ENCODE measurements at places on chromosomes 13 and 19. TPM values are rescaled to one million over a fixed set of nuclear protein-coding genes. Genes with fewer than 3 reads are reported as not detected.
A peak's percentile ranks its signal among the peaks of the same experiment; 100 is the strongest.

DNA sequence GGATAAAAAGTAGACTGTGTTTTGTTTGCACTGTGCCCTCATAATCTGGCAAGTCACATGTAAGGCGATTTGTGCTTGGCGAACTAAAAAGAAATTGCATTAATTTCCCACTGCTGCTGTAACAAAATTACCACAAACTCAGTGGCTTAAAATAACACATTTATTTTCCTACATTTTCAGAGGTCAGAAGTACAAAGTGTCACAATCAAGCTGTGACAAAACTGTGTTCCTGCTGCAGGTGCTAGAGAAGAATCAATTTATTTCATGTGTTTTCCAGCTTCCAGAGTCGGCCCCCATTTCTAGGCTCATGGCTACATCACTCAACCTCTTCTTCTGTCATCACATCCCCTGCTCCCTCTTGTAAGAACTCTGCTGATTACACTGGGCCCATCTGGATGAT lies 158.6 kb upstream of the UFM1 start:
- no peak for DNase-seq
- H3K4me1 ChIP-seq, result no peaks in the 10 kb centered on the region
- no peaks in the 10 kb centered on the region for H3K36me3 ChIP-seq
- H3K4me3 ChIP-seq, result no peak overlapping the region
- no peak overlapping the region for H3K27ac ChIP-seq
- no peaks in the 10 kb centered on the region for H3K27me3 ChIP-seq

GRCh38 chr13:43270130-43270830 lies 246.9 kb downstream of the DNAJC15 start:
- no peaks in the 10 kb centered on the region for H3K4me1 ChIP-seq
- no peak overlapping the region for H3K4me3 ChIP-seq
- peak overlapping the region; percentile 81 for H3K27ac ChIP-seq
- no peaks in the 10 kb centered on the region for H3K27me3 ChIP-seq

- no peaks in the 10 kb centered on the region for H3K4me1 ChIP-seq
- no peaks in the 10 kb centered on the region for H3K27me3 ChIP-seq
- no peaks in the 10 kb centered on the region for H3K36me3 ChIP-seq
These were observed 22.1 kb downstream of the LATS2 start for GRCh38 chr13:21039097-21039800.

GRCh38 chr13:39557285-39557955 lies 45.6 kb downstream of the LHFPL6 start:
- no peaks in the 10 kb centered on the region for H3K4me1 ChIP-seq
- no peak overlapping the region for H3K4me3 ChIP-seq
- DNase-seq, result no peak
- H3K27ac ChIP-seq, result no peak overlapping the region

GRCh38 chr13:52954838-52955237 lies 73.8 kb upstream of the OLFM4 start:
- H3K27me3 ChIP-seq, result no peaks in the 10 kb centered on the region
- no peaks in the 10 kb centered on the region for H3K4me1 ChIP-seq
- H3K4me3 ChIP-seq, result no peak overlapping the region
- no peaks in the 10 kb centered on the region for H3K36me3 ChIP-seq
- DNase-seq, result no peak
- H3K27ac ChIP-seq, result no peak overlapping the region

- no peak for DNase-seq
- peaks cover 17% of the 10 kb centered on the region for H3K36me3 ChIP-seq
- no peaks in the 10 kb centered on the region for H3K4me1 ChIP-seq
- no peak overlapping the region for H3K4me3 ChIP-seq
- no peaks in the 10 kb centered on the region for H3K27me3 ChIP-seq
These were observed 44.3 kb upstream of the SLC15A1 start for GRCh38 chr13:98796798-98797197.

DNA sequence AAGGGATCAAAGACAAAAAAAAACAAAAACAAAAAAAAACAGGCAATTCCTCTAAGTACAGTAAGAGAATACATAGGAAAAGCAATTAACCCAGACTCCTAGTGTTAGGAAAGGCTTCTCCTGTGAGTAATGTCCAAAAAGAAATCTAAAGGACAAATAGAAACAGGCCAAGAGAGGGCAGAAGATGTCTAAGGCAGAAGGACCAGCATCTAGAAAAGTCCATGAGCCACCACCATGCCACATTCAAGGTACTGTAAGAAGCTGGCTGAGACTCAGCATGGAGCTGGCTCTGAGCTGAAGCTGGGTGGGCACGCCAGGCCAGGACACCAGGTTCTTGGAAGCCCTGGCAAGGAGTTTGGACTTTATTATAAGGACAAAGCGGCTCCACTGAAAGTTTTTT lies 118.1 kb upstream of the FRY start:
- H3K36me3 ChIP-seq, result no peaks in the 10 kb centered on the region
- no peaks in the 10 kb centered on the region for H3K4me1 ChIP-seq
- no peak for DNase-seq
- H3K27ac ChIP-seq, result no peak overlapping the region
- H3K4me3 ChIP-seq, result no peak overlapping the region
- no peaks in the 10 kb centered on the region for H3K27me3 ChIP-seq

- H3K36me3 ChIP-seq, result no peaks in the 10 kb centered on the region
- DNase-seq, result peak; percentile 66
- no peak overlapping the region for H3K27ac ChIP-seq
- no peaks in the 10 kb centered on the region for H3K4me1 ChIP-seq
- no peak overlapping the region for H3K4me3 ChIP-seq
- no peaks in the 10 kb centered on the region for H3K27me3 ChIP-seq
These were observed 68.9 kb upstream of the GPR183 start for GRCh38 chr13:99376132-99376531.

DNA sequence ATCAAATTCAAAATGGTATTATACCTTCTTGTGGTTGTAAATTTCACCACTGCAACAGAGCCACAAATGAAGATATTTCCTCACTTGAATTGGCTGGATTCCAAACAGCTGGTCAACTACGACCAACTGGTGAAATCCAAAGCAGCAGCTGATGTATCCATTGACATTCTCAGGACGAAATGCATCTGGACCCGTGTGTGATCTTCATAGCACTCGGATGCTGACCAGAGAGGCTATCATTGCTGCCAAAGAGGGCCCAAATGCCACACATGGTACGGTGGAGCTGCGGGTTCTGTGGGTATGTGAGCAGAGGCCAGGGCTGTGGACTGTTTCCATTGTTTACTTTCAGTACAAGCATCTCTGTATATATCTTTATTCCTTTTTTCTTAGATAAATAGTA lies 25.6 kb upstream of the PCCA start:
- H3K4me3 ChIP-seq, result no peak overlapping the region
- no peaks in the 10 kb centered on the region for H3K36me3 ChIP-seq
- H3K27me3 ChIP-seq, result no peaks in the 10 kb centered on the region
- no peak for DNase-seq

DNA sequence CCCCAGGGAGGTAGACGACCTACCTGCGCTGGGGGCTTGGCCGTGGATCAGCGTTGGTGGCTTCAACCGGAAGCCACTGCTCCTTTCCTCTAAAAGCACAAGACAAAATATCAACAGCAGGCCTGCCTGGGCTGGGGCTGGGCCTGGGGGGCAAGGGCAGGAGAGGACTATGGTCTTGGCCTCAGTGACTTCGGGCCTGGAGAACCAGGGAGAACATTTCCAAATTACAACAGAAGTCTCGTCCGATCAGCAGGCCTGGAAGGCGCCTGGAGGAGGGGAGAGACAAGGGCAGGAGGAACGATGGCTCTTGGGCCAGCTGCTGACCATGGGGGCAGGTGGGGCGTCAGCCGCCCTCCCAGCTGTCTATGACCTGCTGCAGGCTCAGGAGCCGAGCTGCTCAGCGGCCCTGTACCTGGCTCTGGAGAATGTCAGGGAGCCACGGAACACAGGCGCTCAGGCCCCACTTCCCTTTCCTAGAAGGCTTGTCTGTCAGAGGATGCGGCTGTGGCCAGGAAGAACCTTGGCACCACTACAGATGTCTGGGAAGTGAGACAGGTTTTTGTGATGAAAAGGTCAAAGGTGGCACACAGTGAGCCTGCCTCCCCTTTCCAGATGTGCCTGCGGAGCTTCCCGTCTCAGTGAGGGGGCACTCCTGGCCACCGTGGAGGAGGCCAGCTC lies 19.5 kb downstream of the CAPS start:
- H3K36me3 ChIP-seq, result peaks cover 52% of the 10 kb centered on the region
- no peak for DNase-seq
- peaks cover 64% of the 10 kb centered on the region for H3K4me1 ChIP-seq
- no peak overlapping the region for H3K4me3 ChIP-seq

DNA sequence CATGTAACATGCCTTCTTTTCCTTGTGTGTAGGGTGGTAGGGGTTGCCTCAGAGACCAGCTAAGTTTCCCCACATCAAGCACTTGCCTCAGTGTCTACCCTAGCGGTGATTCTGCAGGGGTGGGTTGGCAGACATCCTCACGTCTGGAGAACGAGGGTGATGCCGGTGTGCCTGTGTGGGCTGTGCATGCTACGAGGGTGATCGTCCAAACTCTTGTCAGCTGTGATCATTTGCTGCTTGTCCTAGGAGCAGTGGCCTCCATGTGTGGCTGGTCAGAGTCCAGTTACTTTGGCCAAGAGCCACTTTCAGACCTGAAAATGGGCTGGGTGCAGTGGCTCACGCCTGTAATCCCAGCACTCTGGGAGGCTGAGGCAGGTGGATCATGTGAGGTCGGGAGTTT lies 5.1 kb downstream of the GPI start:
- no peak for DNase-seq
- no peaks in the 10 kb centered on the region for H3K27me3 ChIP-seq
- peaks cover 27% of the 10 kb centered on the region for H3K36me3 ChIP-seq
- H3K27ac ChIP-seq, result no peak overlapping the region
- H3K4me1 ChIP-seq, result no peaks in the 10 kb centered on the region
- no peak overlapping the region for H3K4me3 ChIP-seq

DNA sequence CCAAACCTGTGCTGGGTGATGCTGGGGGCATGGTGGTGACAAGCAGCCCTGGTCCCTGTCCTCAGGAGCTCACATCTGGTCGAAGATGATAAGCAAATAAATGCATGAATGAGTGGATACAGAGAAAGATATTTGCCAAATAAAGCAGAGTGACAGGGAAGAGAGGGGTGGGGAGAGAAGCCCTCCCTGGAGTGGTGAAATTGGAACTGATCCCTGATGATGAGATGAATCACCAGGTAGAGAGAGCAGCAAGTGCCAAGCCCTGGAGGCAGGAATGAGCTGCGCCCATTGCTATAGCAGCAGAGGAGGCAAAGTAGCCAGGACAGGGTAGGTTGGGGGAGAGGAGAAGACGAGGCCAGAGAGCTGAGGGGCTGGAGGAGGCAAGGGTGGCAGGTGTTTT lies 13.7 kb downstream of the FXYD5 start:
- no peaks in the 10 kb centered on the region for H3K4me1 ChIP-seq
- no peaks in the 10 kb centered on the region for H3K27me3 ChIP-seq
- H3K27ac ChIP-seq, result no peak overlapping the region
- DNase-seq, result peak; percentile 17
- H3K36me3 ChIP-seq, result no peaks in the 10 kb centered on the region

GRCh38 chr19:4984438-4984990 lies 15.6 kb downstream of the KDM4B start:
- DNase-seq, result no peak
- no peak overlapping the region for H3K27ac ChIP-seq
- H3K4me3 ChIP-seq, result no peak overlapping the region

DNA sequence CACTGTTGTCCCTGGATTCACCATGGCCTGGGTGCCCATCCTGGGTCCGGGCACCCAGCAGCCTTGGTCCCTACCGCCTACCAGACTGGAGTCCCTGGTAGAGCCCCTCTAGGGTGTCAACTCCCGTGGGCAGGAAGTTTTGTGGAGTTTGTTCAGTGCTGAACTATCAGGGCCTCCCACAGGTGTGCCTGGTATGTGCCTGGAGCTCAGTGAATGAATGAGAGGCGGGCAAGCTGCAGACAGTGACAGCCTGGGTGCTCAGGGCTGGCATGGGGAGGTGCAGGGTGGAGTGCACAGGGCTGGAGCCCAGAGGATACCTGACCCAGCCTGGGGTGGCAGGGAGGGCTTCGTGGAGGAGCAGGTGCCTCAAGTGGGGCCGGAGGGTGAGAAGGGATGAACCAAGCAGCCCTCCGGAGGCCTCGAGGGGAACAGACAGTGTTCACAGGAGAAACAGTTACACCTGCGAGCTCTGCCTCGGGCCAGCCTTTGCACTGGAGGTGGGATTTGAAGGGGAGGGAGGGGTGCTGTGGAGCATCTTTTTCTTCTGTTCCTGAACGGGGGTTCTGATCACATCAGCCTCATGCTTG lies 29.6 kb downstream of the PAK4 start:
- no peak overlapping the region for H3K4me3 ChIP-seq
- no peaks in the 10 kb centered on the region for H3K27me3 ChIP-seq
- H3K36me3 ChIP-seq, result peaks cover 5% of the 10 kb centered on the region

The MBD3L3 gene
- not detected for total RNA-seq

The ZAR1L gene
- not detected for total RNA-seq

The FZR1 gene
- 18.1 TPM for total RNA-seq

The RXFP2 gene
- total RNA-seq, result not detected

The CEACAM7 gene
- total RNA-seq, result not detected

The ACTMAP gene
- total RNA-seq, result 3.7 TPM

The CPAMD8 gene
- total RNA-seq, result 2.4 TPM

The GNG8 gene
- not detected for total RNA-seq

The DMKN gene
- 6.1 TPM for total RNA-seq

The VSTM2B gene
- total RNA-seq, result not detected

The MEIOSIN gene
- not detected for total RNA-seq

The POSTN gene
- total RNA-seq, result 33.2 TPM

The GJB6 gene
- not detected for total RNA-seq

The S1PR4 gene
- total RNA-seq, result 0.33 TPM
